A549 treated with Hydrocortisone at 1 μM for 4 hours (cell line): ENCODE measurements at places on chromosomes 7 and 10. TPM values are rescaled to one million over a fixed set of nuclear protein-coding genes. Genes with fewer than 3 reads are reported as not detected.

The LRRTM3 gene
- not detected in 5 replicates for total RNA-seq

The LFNG gene
- 12.9 to 19.4 TPM (median 18.7 TPM) in 5 replicates for total RNA-seq

The RNF133 gene
- not detected in 5 replicates for total RNA-seq

The LIPK gene
- not detected in 5 replicates for total RNA-seq

The PRPS1L1 gene
- total RNA-seq = not detected in 5 replicates

The PNLIPRP1 gene
- total RNA-seq = not detected in 5 replicates

The POLR2J2 gene
- 0.12 to 0.61 TPM (median 0.24 TPM) in 5 replicates for total RNA-seq

The FRMD4A gene
- 2.6 to 3.8 TPM (median 3.2 TPM) in 5 replicates for total RNA-seq

The LIPF gene
- total RNA-seq = 0.06 TPM in 1 of 5 replicates, not detected in the others

The C10orf67 gene
- 0.03 to 0.09 TPM (median 0.07 TPM) in 3 of 5 replicates, not detected in the others for total RNA-seq

The CC2D2B gene
- 0.21 to 0.28 TPM in 2 of 5 replicates, not detected in the others for total RNA-seq

The UNCX gene
- total RNA-seq = 0.05 to 0.08 TPM (median 0.07 TPM) in 3 of 5 replicates, not detected in the others

The SP8 gene
- total RNA-seq = not detected in 5 replicates

The CYP3A7 gene
- not detected in 5 replicates for total RNA-seq

The CPVL gene
- 0.09 to 0.37 TPM (median 0.18 TPM) in 5 replicates for total RNA-seq

The SLC26A5 gene
- not detected in 5 replicates for total RNA-seq
